ENCODE measurements at places on chromosomes 12 and 14.

DNA sequence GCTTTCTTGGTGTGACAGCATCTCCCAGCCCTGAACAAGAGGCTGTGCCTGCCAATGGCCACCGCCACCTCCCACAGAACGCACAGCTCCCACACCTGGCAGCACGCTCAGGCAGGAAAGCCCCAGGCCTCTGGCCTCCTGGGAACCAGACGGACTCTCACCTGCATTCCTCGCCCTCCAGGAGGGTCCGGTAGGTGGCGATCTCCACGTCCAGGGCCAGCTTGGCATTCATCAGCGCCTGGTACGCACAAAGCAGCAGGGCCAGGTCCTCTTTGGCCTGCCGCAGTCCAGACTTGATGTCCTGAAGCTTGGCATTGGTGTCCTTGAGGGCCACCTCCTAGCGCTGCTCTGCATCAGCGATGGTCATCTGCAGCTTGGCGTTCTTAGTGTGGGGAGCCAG, 12.1 kb upstream of the KRT77 start:
- DNase-seq, result no peak

DNA sequence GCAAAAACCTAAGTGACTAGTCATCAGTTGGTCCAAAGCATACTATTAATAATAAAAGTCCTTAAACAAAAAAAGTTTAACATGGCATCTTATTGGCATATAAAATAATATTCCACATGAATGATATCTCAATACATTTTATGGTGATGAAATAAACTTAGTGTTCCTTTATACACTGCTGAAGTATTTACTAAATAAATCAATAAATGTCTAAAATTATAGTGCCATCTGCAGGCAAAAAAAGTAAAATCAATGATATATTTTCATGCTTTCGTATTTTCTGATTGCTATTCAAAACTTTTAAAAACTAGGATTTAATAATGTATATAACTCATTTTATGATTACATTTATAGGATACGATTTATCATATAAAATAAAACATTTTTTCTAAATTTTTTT, 30.5 kb downstream of the PUS7L start:
- DNase-seq, result no peak

GRCh38 chr12:111313833-111314259, 55.0 kb downstream of the PHETA1 start:
- peak; percentile 91 for DNase-seq

DNA sequence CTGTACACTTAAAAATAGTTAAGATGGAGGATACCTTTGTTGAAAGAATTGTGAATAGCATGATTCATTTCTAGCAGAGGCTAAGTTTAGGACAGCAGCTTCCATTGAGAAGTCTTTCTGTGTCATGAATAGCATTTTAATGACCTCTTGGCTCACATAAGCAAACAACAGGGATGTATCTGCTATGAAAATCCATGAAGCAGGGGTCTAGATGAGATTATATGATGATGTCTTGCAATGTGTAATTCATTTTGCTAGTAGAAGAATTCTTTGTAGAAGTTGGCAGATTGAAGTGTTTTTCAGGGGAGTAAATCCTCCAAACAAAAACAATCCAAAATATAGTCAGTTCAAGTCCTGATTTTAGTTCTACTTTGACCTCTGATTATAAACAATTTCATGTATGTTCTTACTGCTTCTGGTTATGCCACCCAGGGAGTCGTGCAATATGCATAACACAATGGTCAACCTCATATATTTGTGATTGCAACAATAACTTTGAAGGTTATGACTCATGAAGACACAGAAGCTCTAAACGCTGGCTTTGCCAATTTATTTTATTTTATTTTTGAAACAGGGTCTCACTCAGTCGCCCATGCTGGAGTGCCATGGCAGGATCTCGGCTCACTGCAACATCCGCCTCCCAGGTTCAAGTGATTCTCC, 6.9 kb upstream of the RD3L start:
- DNase-seq, result no peak

GRCh38 chr14:103091041-103091882, 3.3 kb upstream of the EXOC3L4 start:
- DNase-seq, result peak; percentile 89

GRCh38 chr12:6386491-6386890, 2.5 kb downstream of the LTBR start:
- DNase-seq, result no peak

GRCh38 chr12:32334371-32334777, 65.0 kb upstream of the FGD4 start:
- no peak for DNase-seq

DNA sequence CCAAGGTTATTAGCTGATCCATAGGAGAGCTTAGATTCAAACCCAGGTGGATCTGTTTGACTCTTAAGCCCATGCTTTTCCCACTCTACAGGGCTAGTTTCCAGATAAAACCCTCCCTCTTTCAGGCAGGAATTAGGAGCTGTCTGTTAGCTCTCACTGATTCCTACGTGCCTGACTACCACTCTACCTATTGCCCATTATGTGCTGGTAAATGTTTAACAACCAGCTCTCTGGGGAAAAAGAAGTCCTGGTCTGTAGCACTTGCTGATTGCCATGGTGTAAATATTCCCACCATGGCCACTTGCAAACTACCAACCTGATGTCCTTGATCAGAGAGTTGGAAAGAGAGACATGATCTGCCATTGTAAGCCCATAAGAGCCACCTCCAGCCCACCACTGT, 65.5 kb upstream of the BDKRB2 start:
- no peak for DNase-seq

DNA sequence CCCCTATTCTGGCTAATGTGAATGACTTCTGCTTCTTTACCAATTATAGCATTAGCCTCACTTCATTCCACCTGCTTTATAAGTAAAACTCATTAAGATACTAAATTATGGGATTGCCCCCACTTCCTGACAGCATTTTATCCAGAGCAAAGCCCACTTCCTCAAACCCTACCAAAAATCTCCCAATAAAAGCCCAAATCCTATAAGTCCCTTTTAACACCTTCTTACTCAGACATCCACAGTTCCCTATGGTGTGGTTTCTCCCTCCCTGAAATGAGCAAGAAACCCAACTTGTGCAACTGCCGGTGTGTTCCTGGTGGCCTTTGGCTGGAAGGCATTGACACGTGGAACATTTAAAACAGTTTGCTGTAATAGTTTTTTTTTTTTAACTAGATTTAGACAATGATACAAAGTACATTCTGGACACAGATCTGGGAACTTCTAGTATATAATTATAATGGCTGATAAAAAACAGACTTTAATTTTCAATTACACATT, 53.1 kb downstream of the BRMS1L start:
- no peak for DNase-seq

DNA sequence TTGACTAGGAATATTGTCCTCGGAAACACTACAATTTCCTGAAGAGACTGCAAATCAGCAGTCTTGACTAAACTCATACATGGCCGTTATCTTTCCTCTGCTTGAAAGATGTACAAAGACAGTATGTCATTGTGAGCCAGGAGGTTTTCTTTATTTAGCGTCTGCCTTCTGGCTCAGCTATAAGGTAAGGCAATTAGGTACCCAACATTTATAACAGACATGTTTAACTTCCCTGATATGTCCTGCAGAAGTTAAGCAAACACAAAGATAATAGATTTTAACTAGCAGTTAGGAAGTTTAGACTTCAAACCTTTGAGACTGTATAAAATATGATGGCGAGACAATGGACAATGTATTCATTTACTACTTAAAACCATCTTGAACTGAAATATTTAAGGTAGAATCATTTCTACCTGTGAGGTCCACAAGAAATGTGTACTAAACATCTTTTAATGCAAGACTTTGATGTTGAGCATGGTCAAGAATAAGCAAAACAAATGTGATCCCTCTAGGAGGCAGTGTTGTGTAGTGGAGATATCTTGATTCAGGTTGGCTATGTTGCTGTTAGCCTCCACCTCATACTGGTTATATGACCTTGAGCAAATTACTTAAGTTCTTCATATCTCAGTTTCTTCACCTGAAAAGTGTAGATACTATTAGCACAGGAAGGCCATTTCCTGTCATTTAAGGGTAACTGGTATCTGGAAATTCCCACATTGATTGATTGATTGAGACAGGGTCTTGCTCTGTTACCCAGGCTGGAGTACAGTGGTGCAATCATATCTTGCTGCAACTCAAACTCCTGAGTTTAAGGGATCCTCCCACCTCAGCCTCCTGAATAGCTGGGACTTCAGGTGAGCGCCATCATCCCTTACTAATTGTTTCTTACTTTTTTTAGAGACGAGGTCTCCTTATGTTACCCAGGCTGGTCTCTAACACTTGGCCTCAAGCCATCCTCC, 96.3 kb upstream of the EEA1 start:
- no peak for DNase-seq

GRCh38 chr14:103157969-103158368, 34.7 kb downstream of the TNFAIP2 start:
- peak; percentile 29 for DNase-seq

- no peak for DNase-seq
These were observed 12.1 kb upstream of the LRP6 start for GRCh38 chr12:12278899-12279298.

GRCh38 chr12:76303365-76303764, 44.9 kb downstream of the BBS10 start:
- DNase-seq, result no peak

DNA sequence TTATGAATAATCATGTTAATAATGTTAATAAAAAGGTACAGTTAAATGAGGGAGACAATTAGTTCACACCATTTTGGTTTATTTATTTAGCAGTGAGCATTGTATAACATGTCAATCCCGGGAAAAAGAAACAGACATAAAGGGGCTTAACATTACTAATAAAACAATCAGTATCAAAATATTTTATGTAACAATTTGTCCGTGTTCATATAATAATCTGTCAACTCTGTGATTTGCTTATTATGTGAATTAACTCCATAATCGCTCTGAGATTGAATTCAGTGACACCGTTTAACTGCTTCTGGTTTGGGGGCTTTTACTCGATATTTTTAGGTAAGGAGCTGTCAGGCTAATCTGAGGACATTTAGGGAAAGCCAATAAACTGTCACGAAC, 95.8 kb upstream of the HMGA2 start:
- no peak for DNase-seq

DNA sequence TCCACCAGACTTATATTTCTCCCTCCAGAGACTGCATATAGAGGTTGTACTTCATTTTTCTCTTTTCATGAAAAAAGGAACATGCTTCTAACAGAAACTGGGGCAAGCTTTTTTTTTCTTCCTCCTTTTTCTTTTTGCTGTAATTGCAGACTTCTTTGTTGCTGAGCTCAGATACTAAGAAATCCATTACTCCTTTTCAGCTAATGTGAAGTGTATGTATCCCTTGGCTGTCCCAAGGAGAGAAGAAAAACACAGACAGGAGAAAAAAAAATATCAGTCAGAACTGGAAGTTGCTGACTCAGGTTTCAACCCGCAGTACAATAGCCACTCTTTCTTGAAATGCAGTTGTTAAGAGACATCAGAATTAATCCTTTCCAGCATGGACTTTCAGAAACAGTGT, 1248.4 kb downstream of the LRFN5 start:
- no peak for DNase-seq

DNA sequence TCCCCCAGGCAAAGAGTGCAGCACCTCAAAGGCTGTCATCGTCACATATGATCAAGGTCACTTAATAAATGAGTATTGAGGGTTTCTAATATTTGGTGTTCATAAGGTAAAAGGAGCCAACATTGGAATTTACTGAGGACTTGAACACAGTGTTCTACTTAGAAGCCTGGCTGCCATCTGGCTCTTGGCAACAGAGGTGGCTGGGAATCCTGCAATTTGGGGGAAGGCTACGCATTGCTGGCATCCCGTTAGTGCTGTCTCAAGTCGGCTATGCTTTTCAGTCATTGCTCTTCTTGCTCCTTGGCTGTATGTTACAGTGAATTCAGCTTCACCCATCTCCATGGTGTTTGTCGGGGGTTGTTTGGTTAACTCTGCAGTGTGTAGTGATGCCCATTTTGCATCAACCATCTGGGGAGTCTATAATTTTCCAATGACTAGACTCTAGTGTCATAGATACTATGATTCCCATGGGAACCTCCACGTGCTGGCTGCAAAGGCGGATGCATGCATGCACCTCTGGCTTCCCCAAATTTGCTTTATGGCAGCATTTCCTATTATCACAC, 12.9 kb upstream of the SLC24A4 start:
- no peak for DNase-seq

GRCh38 chr12:85468356-85469157, 188.5 kb downstream of the ALX1 start:
- DNase-seq, result no peak

DNA sequence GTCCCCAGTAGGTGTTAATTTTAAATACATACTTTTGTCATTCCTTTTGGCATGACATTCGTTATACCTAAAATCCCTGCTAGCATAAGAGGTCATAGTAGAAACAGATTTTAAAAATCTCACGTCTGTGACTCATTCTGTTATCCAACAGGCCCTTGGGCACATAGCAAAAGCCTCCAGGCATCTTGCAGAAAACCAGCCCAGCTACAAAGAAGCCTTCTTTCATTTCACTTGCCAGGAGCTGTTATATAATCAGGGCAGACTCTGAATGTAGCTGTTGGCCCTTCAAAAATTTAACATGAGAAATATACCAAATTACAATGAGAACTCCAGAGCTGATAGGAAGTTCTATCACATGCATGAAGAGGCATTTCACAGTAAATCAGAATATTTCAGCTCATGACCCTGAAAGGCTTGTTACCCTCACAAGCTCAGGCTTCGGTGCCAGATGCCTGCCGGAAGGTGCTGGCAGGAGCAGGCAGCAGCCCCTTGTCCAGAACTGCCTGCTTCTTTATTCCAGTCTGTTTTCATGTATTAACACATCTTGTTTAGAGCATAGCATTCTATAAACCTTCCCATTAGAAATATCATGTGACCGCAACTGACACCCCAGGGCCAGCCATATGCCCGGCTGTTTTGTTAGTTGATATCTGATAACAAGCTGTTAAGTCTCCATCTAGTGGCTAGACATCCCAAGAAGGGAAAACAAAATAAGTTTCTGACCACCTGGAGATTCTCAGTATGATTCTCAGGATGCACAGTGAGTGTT, 17.8 kb downstream of the E2F7 start:
- DNase-seq, result no peak

GRCh38 chr14:20556500-20557211, 4.2 kb downstream of the RNASE9 start:
- DNase-seq, result no peak

DNA sequence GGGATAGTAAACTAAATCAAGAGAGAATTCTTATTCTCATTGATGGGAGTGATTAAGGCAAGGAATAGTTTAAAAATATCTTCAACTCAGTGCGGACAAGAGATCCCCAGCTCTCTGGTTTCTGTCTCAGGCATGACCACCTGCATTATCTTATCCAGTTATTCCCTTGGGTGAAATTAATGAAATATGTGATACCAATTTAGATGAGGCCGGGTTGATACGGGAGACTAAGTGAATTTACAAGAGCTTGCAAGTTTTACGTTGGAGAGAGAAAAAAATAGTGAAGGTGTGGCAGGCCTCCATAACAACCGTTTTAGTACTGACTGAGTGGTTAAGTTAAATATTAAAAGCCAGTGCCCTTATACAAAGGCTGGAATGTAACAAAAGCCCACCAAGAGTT, 61.1 kb upstream of the PLBD1 start:
- no peak for DNase-seq

DNA sequence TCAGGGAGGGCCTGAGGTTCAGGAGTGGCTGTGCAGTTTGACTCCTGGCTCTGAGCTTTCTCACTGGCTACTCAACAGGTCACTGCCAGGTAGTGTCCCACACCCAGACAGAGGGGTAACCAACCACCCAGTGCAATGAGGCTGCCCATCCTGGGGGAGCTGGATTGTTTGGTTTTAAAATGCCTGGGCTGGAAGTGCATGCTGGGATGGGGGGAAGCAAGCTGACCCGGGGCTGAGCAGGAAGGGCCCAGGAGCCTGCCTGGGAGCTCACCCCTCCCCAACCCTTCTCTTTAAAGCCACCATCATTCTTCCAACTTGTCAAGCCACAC, 12.6 kb upstream of the ABHD12B start:
- DNase-seq, result no peak

Measured in activated CD8-positive, alpha-beta memory T cell treated with anti-CD3 and anti-CD28 coated beads, Interleukin-2, amount 50 U/mL, for 48 hours (primary cell).